ENCODE measurements at places on chromosomes 6 and 20.

GRCh38 chr6:157990321-157991066, 8.8 kb downstream of the SYNJ2 start:
- no peak for DNase-seq

DNA sequence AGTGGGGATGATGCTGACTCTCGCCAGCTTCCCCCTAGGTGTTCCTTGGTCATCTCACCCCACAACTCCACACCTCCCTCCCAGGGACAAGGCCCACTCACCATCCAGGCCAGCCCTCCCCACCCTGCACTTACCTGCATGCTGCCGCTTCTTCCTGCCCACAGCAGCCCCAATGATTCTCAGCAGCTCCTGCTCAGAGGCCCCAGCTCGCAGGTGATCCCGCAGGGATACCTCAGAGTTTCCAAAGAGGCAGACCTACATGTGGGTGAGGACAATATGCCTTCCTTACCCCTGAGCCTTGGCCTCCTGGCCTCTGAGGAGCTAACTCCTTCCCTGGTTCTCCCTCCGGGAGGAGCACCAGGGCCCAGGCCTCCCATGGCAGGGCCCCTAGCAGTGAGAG, 24.6 kb downstream of the MOCS1 start:
- no peak for DNase-seq

- DNase-seq, result no peak
Measured at GRCh38 chr6:73076211-73076954, 148.9 kb downstream of the KHDC1L start.

DNA sequence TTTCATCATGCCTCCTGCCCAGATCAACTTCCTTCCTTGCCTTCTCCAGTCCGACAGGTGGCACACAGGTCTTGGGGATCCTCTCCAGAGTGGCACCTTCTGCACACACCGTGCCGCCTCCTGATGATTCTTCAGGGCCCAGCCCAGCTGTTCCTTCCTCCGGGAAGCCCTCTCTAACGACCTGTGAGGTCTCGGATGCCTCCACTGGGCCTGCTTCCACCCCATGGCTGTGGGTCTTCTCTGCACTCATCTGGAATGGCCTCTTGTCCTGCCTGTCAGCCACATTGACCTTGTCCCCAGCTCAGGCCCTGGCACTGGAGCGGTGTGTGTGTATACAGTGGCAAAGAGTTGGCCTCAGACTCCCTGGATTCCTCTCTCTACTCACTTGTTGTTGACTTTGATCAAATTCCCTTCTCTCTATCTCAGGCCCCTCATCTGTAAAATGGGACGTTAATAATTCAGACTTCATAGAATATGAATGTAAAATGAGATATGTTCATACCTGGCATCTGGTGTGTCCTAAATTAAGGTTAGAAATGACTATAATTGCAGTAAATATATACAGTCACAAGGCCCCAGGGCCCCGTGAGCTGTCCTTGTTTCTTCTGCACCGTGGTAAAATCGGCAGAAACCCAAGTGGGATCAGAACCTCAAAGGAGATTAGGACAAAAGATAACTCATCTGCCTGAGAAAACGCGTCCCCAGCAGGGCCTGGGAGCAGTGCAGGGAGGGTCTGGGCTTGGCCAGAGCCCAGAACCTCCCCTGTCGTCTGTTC, 1.5 kb downstream of the FAM210B start:
- DNase-seq, result no peak

- no peak for DNase-seq
Measured at GRCh38 chr6:38337819-38338465, 301.8 kb downstream of the BTBD9 start.

DNA sequence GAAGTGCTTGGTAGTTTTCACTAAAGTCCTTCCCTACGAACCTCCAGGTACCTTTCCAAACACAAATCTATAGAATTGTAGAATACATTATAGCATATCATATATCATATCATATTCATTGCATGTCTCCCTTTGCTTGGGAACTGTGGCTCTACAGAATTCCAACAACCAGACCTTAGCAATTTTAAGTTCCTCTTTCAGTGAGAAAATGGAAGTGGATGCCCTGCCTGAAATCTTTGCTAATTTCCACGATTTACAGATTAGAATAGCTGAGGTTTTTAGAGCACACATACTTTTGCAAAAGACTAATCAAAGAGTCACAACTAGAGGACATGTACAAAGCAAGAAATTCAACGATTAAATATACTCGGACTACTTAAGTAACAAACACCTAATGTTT, 78.6 kb downstream of the TNFRSF21 start:
- DNase-seq, result no peak

DNA sequence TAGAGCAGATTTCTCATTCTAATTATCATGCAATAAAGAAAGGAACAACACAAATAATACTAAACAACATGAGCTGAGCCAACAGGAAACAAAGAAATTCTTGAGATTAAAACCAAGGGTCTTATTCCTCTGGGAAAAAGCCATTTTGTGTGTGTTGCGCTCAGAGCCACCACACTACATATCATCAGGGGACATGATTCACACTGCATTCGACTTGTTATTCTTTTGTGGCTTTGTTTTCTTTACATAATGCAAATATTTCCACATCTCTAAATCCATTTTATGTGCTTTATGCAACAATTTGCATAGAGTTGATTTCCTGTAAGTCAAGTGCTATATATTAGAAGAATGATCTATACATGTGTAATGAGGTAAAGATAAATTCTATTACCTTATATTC, 719.6 kb downstream of the TBC1D32 start:
- no peak for DNase-seq

DNA sequence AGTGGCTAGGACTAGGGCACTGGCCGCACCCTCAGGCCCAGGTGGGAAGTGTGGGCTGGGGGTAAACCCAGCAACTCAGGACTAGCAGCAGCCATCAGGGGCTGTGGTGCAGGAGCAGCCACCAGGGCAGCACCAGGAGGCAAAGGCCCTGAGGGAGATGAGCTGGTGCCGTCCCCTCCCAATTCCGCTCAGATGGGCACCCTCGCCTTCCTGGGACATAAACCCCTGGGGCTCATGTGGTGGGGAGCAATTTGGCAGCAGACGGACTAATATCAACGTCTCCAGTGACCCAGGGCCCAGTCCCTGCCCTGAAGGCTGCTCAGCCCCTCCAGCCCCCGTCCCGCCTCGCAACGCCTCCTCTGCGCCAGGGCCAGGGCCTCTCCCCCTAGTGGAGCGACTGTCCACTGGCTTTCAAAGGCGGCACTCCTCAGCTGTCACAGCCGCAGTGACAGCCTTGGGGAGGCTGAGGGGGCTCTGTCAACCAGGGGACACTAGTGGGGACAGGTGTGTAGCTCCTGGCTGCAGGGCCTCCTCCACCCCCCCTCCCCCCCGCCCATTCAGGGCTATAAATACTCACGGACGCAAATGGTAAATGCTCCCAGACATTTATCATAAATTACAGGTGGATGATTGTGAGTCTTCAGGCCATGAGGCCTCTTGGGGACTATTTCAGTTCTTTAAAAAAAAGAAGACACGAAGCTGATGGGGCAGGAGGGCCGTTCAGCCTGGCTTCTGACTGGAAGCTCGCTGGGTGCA, 349.9 kb downstream of the ZFAND3 start:
- DNase-seq, result no peak

DNA sequence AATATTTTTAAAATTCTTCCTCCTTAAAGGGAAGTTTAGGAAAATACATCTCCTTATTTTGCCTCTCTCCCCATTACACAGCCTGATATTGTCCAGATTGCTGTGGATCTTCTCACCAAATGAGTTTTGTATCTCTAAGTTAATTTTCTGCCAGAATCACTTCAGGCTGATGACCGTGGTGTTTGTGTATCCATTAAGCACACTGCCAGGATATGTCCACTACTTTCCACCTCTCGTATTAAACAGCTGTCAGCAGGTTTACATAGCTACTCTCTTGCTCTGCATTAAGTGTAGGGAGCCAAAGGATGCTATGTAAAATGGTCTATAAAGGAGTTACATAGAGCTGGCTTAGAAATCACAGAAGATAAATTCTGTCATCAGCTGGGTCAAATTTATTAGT, 201.1 kb downstream of the ZFAND3 start:
- DNase-seq, result no peak

- no peak for DNase-seq
Measured at GRCh38 chr6:158416883-158417759, 104.9 kb downstream of the TULP4 start.

DNA sequence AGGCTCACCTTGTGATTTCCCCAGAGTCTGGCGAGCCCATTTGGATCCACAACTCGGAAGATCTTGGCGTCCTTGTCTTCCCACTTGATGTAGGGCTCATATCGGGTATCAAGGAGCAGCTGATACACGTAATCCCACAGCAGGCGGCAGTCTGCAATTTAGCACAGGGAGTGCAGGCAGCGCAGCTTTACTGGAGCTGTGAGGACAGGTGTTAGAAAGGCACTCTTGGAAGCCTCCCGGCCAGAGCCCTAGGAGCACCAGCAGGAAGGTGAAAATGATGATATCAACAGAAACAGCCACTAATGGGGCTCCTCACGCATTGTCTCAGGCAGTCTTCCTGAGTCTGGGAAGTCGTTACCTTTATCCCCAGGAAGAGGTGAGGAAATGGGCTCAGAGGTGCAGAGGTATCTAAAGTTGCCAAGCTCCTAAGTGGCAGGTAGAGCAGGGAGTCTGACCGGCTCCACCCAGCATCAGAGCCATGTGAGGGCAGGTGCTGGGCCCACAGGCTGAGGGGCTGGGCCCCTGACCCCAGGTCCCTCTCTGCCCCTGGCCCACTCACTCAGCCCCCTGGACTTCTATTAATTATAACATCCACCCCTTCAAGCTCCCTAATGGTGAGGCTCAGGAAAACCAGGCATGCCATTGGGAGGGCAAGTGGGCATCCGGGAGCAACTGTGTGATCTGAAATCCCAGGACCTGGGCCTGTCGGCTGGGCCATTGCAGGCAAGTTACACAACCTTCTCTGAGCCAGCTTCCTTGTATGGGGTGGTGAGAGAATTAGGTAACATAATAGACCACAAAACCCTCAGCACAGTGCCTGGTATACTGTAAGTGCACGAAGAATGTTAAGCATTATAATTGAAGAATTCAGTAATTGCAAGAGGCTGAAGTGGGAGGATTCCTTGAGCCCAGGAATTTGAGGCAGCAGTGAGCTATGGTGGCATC, 18.3 kb downstream of the ETV7 start:
- no peak for DNase-seq

- no peak for DNase-seq
Measured at GRCh38 chr20:63268671-63269439, 3.8 kb upstream of the ARFGAP1 start.

DNA sequence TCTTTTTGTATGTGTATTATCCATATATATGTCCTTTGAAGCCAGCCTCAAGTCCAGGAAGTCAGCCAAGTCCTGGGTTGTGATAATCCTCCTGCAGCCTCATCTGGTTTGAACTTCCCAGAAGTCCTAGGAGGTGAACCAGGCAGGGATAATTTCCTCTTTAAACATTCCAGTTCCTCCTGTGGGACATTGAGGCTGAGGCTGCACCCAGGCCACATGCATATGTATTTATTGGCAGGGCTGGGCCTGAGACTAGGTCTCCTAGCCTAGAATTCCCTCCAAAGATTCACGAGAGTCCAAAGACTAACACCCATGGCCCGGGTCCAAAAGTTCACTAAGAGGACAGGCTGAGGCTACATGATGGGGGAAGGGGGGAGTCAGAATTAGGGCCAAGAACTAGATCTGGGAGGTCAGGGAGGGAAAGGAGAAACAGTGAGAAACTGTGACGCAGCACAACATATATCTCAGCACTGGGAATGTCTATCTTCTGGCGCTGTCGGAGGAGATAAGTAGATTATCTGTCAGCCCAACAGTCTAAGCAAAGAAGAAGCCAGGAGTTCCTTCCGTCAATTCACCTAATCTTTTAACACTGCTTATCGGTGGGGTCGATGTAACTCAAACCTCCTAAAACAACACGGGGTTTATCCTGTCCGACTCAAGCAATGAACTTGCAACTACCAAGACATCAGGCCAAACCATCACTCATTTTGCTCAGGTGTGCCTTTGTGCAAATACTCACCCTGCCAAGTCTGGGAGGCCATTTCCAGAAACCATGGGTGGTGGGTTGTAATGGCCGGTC, 43.3 kb downstream of the SNX5 start:
- no peak for DNase-seq

GRCh38 chr20:45083127-45083526, 17.8 kb downstream of the KCNS1 start:
- no peak for DNase-seq

GRCh38 chr20:17651129-17651759, 30.8 kb downstream of the RRBP1 start:
- DNase-seq, result no peak

DNA sequence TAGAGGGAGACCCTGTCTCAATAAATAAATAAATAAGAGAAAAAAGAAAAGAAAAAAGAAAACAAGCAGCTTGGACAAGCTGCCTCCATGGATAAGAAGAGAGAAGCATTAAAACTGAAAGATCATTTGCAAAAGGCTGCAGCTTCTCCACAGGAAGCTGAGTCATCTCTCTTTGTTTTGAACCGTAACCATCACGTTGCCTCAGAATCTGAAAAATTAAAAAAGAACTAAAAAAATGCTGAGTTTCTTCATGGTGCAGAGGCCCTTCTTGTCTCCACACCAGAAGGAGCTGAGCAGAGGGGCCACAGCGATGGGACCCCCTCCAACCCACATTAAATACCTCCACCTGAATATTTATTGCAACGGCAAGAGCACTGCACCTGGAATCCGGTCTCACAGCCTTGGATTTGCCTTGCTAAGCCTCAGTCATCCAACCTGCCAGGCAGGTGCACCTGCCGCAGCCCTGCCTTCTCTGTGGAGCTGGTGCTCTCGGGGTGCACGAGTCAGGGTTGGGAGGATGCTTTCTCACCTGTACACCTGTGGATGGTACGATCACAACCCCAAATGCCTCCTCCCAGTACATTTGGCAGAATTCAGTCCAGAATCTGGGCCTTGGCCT, 28.1 kb downstream of the TOX2 start:
- no peak for DNase-seq

GRCh38 chr6:43265564-43265963, 22.3 kb downstream of the TTBK1 start:
- DNase-seq, result no peak

DNA sequence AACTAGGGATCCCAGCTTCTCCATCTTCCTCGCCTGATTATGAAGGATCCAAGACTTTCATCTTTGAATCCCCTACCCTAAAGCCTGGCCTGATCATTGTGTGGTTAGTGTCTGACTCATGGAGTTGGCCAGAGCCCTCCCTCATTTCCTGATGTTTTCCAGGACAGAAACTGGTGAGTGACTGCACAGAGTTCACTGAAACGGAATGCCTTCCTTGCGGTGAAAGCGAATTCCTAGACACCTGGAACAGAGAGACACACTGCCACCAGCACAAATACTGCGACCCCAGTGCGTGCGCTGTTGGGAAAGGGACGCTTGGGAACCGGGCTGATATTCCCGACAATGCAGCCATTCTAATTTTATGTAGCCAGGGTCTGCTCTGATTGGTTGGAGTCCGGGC, 4.0 kb downstream of the CD40 start:
- DNase-seq, result no peak

GRCh38 chr20:23341073-23341472, 9.5 kb upstream of the NXT1 start:
- DNase-seq, result no peak

DNA sequence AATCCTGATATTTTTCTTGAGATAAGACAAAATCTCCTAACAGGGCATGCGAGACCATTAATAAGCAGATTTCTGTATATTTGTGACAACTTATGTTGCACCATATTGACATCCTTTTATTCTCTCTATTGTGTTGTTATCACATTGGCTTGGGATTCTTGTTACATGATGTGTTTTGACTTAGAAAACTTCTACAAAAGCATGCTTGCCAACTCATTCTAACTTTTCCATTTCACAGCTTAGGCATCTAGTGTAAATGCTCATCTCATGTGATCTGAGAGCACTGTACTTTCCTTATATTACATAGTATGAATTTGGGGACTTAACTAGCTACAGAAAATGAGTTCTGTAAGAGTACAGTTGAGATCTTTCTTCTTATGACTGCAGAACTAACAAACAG, 1040.7 kb upstream of the ADGRB3 start:
- no peak for DNase-seq

Measured in stimulated activated CD8-positive, alpha-beta memory T cell treated with anti-CD3 and anti-CD28 coated beads, Interleukin-15, amount 100 ng/mL, for 48 hours (primary cell).